ENCODE measurements at places on chromosomes 16 and 17. TPM values are rescaled to one million over a fixed set of nuclear protein-coding genes. Genes with fewer than 3 reads are reported as not detected.
A peak's percentile ranks its signal among the peaks of the same experiment; 100 is the strongest.

Gene RANBP10
- total RNA-seq, result 24.3 TPM

Gene WBP2
- total RNA-seq, result 114 TPM

GRCh38 chr16:23320693-23321092 is 18.6 kb downstream of the SCNN1B start:
- DNase-seq, result no peak

GRCh38 chr17:41648411-41649195 is 24.2 kb upstream of the KRT17 start:
- peak; percentile 85 for DNase-seq

- no peak for DNase-seq
Observed at GRCh38 chr16:67230809-67231660, 4.1 kb downstream of the TMEM208 start.

- no peak for DNase-seq
Observed at GRCh38 chr17:57861790-57862693, 12.2 kb upstream of the MRPS23 start.

Gene ADGRG1
- 7.4 TPM for total RNA-seq

DNA sequence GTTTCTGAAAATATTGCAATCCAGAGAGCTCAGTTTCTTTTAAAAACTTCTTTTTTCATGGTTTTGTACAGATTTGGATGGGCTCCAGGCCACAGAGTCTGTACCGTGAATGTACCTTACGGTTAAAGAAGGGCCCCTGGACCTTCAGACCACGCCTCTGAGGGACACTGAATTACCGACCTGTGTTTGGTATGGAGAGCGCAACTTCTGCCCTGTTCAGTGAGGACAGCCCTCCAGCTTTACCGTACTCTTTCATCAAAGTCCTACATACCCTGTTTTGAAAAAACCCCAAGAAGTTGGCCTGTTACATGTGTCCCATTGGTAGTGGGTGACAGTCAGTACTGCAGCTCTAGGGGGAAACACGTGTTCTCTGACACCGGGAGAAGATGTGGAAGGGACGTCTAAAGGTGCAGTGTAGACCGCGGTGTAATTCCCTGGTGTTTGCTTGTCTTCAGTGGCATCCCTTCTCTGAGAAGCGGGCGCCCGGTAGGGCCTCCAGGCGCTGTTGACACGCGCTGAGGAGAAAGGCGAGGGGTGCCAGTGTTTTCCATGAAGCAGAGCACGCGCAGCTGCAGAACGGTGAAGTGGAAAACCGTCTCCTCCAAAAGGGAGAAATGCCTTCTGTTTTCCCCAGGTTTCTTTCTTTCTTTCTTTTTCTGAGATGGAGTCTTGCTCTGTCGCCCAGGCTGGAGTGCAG is 6.2 kb downstream of the PGS1 start:
- no peak for DNase-seq

GRCh38 chr17:74432424-74432690 is 469 bp downstream of the GPRC5C start:
- DNase-seq, result no peak

- no peak for DNase-seq
Observed at GRCh38 chr16:65469116-65469515, 347.3 kb upstream of the CDH11 start.

Gene NDUFAB1
- total RNA-seq, result 79.8 TPM

DNA sequence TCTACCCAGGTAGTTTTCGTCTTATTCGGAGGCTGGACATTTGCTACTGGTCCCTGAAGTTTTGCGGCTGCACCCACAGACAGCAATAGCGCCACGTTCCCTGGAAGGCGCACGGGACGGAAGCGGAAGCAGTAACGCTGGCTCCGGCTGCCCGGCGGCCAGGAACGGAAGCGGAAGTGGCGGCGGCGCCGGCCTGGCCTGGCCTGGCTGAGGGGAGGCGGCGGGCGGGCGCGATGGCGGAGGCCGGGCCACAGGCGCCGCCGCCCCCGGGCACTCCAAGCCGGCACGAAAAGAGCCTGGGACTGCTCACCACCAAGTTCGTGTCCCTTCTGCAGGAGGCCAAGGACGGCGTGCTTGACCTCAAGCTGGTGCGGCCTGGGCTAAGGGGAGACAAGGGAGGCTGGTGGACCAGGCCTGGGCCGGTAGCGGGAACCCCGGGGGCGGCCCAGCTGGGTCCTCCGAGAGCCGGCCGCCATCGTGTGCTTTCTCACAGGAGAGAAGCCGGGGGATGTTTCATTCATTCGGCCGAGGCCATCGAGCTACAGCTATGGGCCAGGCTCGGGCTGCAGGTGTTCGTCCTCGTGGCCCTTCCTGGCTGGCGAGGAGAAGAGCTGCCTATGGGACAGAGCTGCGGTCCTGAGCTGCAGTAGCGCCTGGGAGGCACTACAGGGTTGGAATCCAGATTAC is at the start of gene E2F4:
TSS of gene E2F4 (plus strand) at position 161 of the 687 bp plus-strand sequence. CDS start at position 234, 73 bp downstream.
- peak; percentile 91 for DNase-seq

DNA sequence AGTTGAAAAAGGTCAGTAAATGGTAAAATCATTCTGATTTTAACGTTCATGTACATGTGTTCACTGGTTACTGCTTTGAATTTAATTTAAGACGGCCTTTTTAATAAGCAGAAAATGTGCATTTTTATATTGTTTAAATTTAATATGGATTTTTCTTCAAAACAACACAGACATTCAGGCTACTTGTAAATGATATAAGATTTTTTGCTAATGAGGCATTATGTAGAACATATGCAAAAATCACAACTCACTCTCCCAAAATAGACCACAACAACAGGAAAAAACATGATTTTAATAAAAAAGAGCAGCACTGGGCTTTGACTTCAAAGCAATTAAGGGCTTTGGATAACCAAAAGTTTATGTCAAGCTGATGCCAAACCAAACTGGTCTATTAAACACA is 22.3 kb downstream of the RPGRIP1L start:
- DNase-seq, result no peak

DNA sequence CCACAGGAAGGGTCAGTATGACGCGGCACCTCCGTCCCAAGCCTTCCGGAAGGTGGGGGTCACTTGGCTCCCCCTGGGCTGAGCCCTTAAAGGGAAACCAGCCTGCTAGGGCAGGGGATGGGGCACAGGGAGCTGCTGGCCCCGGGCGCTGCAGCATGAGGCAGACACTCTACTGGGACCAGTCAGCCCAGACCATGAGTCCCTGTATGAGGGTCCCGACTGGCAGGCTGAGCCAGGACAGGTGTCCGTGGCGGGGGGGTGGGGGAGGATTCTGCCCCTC is 43.4 kb upstream of the ZC3H18 start:
- no peak for DNase-seq

DNA sequence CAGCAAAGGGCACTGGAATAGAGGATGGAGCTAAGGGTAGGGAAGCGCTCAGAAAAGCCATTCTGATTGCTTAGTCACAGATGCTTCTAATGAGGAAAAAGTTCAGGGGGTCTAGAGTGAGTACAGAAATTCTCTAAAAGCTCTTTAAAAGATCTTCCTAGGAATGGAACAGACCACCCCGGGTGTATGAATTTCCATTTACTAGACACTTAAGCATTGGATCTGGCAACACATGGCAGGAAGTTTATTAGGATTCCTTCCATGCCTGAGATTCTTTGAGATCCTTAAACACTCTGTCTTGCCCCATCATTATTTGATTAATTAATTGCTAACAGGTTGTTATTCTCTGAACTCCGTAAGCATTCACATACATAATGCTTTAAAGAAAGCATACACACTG is 8.5 kb downstream of the KRTAP9-7 start:
- no peak for DNase-seq

Gene ZFHX3
- total RNA-seq, result 0.43 TPM

GRCh38 chr17:17497845-17498520 is 1.8 kb upstream of the RASD1 start:
- no peak for DNase-seq

DNA sequence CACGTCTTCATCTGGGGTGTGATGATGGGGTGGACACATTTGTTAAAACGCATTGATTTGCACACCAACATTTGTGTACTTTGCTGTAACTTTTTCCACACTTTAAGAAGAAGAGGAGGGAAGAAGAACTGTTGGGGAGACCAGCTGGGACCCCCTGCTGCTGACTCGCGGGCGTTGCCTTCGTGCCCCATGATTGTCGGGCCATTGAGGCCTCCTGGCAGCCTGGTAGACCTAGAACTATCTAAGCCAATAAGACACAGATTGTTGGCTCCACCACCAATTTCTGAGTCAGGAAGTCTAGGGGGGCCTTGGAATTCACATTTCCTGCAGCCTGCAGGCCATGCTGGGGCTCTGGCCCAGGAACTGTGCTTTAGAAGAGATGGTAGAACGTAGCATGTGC is 105.5 kb downstream of the TNFRSF13B start:
- no peak for DNase-seq

Gene TEX14
- total RNA-seq, result 0.96 TPM

- DNase-seq, result no peak
Observed at GRCh38 chr17:30530346-30531025, 53.3 kb downstream of the GOSR1 start.

Gene TBC1D3
- total RNA-seq, result not detected

GRCh38 chr17:79152110-79152509 is 77.5 kb downstream of the ENGASE start:
- DNase-seq, result no peak

Gene TMEM106A
- 13.8 TPM for total RNA-seq

GRCh38 chr16:48408688-48409087 is 23.5 kb upstream of the SIAH1 start:
- DNase-seq, result no peak

Gene CCL7
- not detected for total RNA-seq

DNA sequence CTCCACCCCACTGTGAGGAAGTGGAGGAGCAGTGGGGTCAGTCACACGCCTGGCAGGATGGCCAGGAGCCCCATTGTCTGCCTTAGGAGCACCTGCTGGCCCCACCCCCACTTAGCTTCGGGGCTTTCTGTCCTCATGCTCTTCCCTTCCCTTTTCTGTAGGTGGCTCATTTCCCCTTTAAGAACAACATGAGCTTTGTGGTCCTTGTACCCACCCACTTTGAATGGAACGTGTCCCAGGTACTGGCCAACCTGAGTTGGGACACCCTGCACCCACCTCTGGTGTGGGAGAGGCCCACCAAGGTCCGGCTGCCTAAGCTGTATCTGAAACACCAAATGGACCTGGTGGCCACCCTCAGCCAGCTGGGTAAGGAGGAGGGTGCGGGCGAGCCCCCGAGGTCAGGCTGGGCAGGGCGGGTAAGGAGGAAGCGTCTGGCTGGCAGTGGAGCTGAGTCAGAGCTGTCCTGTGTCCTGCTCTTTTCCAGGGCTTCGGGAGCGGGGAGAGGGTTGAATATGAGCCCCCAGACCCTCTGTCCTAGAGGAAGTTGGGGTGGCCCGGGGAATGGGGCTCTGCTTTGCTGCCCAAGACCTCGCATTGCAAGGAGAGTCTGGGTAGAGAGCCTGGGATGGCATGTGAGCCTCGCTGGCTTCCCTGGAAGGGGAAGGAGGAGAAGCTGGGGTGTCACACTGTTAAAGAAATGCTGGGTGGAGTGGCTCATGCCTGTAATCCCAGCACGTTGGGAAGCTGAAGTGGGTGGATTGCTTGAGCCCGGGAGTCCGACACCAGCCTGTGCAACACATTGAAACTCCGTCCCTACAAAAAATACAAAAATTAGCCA is 9.2 kb upstream of the SERPINF1 start:
- DNase-seq, result no peak

GRCh38 chr16:83245061-83245460 is 562.7 kb upstream of the HSBP1 start:
- no peak for DNase-seq

DNA sequence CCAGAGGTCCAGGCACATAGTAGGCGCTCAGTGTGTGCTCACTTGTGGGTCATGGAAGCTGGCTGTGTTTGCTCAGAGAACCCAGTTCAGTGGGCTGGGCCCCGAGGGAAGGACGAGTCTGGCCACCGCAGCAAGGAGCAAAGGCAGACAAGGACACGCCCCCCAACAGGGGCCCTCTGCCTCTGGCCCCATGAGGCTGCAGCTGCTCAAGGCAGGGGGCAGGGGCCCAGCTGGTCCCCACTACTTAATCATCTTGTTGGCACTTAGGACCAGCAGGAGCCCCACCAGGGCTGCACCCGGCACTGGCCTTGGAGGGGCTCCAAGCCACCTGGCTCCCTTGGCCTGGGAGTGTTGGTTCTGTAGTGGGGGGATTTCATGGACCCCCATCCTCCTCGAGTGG is 16.1 kb downstream of the KCNJ12 start:
- DNase-seq, result no peak

DNA sequence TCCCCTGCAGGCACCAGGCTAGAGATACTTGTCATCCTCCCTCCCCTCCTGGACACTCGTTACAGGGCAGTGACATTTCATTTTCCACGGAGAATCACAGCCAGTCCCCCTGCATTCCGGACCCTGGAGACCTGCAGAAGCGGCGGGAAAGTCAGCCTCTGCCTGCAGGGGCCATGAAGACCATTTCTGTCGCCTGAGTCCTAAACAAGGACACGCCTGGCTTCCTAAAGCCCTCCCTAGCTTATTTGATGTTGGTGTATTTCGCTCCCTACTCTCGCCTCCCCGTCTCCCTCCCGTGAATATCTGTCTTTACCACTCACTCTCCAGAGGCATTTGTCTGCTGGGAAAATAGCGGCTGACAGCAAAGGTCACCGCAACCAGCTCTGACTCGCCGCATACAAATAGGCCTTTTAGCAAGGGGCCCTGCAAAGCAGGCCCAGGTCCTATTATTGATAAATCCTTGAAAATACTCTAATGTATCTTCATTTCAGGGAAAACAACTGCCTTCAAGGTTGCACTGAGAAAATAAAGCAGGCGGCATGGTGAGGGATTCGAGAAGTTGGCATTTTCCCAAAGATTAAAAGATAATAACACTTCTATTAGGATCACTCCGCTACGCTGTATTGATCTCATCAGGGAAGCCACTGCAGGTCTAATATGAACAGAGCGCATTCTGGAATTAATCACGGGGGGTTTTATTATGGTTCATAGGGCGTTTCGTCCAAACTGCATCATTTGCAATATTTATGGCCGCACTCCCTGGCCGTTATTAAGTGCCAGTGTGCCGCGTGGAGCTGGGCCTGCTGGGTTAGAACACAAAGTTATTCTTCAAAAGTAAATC is 447.1 kb upstream of the CDH5 start:
- DNase-seq, result no peak

DNA sequence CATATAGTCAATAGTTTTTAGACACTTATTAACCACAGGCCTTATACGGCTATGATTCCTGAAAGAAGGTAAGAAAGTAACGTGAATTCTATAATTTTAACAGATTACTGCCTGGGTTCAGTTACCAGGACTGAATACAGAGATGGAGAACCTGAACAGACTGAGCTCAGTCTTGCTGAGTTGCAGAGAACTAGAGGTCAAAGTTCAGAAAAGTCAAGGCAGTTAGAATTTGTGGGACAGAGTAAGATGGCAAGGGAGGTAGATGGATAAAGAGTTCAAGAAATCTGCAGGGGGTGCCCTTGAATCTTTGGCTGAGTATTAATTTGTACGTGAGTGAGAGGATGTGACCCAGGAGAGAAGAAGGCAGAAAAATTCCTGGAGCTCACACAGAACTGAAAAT is 320.1 kb upstream of the MAF start:
- no peak for DNase-seq

Gene CDH1
- total RNA-seq, result 0.20 TPM
